ENCODE measurements at places on chromosomes 12 and 14.

DNA sequence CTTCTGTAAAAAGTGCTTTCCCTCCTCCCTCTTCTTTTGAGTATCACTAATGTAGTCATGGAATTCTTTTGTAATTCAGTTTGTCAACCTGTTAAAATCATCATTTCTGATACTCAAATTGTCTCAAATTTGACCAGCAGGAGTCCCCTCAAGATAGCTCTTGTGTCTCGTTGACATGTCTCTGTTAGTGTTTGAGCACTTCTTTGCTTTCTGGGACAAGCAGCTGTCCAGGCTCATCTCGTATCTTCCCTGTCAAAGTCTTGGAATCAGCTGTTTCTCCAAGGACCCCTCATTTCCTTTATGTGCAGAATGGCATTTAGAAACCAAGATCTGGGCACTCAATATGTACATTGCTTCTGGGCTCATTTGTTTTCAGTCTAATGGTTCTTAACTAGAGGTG, 10.7 kb downstream of the CIPC start:
- DNase-seq, result no peak

DNA sequence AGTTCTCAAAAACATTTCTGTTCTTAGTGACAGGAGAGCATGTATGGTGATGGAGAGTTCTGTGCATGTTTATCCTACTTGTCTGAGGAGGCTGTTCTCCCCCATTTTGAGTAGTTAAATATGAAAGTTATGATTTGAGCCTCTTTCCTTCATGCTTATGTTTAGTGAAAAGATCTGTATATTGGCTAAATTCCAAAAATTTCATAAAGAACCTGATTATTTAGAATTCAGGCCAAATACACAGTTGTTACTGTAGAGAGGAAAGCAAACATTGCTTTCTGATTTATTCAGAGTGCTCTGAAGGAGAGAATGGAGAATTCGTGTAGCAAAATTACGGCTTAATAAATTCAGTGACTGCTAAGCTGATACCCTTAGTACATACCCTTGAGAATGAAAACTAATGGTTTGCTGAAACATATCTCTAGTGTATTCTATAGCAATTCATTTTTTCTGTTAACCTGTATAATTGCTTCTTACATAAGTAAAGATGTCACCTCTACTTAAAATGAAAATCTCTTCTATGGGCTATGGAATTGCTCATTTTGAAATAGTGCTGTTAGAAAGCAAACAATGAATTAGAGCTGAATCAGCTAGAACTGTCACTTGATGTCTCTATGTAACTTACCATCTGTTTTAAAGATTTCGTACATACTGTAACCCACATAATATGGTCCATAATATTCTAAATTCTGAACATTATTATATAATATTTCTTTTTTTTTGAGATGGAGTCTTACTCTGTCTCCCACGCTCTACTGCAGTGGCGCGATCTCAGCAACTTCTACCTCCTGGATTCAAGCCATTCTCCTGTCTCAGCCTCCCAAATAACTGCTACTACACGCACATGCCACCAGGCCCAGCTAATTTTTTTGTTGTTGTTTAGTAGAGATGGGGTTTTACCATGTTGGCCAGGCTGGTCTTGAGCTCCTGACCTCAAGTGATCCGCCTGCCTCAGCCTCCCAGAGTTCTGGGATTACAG, 417.0 kb upstream of the RGS6 start:
- no peak for DNase-seq

DNA sequence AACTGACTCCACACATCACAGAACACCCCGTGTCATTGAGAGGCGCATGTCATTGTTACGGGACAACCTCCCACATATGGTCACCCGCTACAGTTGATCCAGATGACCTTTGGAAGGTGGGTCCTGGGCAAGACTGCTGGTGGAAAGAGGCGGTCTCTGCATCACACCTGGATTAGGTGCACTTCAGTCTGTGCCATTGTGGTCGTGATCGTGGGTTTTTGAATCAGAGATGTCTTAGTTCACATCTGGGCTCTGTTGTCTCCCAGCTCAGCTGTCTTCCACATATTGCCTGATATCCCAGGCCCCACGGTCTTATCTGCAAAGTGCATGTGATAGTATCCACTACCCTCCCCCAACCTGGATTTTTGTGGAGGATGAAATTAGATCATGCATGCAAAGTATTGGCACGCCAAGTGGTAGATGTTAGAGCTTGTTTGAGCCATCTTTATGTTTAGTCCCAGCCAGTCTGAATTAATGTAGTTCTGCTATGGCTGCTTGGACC, 208.7 kb upstream of the FOXN3 start:
- no peak for DNase-seq

- no peak for DNase-seq
These were observed 66.6 kb downstream of the LLPH start for GRCh38 chr12:66063916-66064315.

- no peak for DNase-seq
These were observed 92.2 kb downstream of the ACSS3 start for GRCh38 chr12:81170072-81170471.

GRCh38 chr12:681568-682256, 18.5 kb upstream of the NINJ2 start:
- DNase-seq, result peak; percentile 19

DNA sequence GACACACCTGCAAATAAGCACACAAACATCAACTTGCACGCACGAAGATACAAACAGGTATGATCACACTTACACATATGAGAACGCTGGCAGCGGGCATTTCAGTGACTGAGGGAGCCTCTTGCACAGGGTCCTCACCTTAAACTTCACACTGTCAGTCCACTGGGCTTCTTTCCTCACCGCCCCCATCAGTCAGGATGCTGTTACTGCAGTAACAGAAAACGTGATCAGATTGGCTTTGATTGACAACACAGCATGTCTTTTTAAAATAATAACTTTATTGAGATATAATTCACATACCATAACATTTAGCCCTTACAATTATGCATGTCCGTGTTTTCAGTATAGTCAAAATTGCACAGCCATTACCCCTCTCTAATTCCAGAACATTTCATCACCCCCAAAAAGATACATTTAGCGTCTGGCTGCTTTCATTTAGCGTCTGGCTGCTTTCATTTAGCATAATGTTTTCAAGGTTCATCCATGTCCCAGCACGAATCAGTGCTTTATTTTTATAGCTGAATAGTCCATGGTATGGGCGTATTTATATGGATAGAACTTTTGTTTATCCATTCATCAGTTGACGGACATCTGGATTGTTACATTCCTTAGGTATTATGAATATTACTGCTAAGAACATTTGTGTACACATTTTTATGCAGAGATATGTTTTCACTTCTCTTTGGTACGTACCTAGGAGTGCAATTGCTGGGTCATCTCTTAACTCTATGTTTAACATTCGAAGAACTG, 8.4 kb downstream of the CCDC197 start:
- no peak for DNase-seq

GRCh38 chr14:89217891-89218290, 199.1 kb downstream of the FOXN3 start:
- DNase-seq, result no peak

DNA sequence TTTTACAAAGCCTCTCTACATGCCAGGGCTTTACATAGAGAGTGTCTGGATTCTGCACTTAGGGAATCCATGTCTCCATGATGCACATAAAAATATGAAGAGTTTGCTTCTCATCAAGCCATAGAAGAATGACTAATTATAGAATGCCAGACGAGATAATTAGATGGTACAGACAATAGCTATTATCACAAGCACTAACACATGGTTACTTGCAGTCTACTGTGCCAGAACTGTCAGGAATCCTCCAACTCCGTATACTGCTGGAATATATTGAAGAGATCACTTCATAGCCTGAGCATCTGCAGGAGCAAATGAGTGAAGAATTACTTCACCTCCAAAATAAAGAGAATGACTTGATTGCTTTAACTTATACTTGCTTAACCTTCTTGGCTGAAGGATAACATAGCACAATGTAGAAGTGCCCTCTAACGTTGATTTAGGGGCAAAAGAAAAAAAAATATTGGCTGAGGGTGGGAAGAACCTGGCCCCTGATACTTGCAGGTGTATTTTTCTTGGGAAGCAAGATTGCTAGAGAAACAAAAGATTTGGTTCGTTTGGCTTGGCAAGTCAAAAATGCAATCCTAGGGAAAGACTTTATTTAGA, 272.8 kb upstream of the FAR2 start:
- no peak for DNase-seq

DNA sequence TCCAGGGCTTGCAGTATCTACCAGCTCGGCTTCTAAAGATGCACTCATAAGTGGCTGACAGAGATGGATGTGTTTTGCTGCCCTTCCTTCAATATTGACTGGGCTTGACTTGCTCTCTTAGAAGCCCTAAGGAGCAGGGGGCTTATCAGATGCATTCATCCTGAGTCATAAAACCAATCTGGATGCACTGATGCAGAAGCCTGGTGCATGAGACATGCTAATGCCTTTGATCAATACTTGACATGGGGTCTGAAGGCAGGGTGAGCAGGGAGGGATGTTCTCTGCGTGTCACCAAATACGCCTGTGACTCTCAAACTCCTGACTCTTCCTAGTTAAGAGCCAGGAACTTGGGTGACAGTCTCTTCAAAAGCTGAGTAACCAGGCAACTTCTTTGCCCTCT, 77.8 kb upstream of the HSPB8 start:
- DNase-seq, result no peak

DNA sequence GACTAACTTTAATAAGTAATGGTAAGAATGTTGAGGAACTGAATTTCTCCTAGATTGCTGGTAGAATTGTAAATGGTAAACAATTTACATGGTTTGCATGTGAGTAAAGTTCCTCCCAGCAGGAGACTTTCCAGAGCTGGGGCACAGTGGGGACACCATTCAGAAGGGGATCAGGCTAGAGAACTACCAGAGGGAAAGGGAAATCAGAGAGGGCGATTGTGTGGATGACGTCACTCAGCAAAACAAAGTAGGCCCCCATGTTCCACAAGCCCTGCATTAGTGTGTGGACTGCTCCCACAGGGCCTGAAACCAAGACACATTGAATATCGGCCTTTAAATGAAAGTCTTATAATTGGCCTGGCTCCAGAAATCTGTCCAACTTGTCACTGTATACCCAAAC, 9.5 kb downstream of the RNASE11 start:
- DNase-seq, result no peak

- DNase-seq, result no peak
These were observed 31.9 kb downstream of the CCDC91 start for GRCh38 chr12:28222081-28222700.

DNA sequence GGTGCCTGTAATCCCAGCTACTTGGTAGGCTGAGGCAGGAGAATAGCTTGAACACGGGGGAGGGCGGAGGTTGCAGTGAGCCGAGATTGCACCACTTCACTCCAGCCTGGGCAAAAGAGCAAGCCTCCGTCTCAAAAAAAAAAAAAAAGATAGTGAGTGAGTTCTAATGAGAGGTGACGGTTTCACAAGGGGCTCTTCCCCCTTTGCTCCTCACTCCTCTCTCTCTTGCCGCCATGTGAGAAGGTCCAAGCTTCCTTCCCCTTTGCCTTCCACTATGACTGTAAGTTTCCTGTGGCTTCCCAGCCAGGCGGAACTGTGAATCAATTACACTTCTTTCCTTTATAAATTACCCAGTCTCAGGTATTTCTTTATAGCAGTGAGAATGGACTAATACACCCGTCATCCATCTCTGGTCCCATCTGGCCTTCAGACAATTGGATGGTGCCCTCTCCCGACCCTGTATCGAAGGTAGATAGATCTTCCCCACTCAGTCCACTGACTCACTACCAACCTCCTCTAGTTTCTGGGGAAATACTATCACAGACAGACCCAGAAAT, 27.0 kb upstream of the RCOR1 start:
- DNase-seq, result no peak

DNA sequence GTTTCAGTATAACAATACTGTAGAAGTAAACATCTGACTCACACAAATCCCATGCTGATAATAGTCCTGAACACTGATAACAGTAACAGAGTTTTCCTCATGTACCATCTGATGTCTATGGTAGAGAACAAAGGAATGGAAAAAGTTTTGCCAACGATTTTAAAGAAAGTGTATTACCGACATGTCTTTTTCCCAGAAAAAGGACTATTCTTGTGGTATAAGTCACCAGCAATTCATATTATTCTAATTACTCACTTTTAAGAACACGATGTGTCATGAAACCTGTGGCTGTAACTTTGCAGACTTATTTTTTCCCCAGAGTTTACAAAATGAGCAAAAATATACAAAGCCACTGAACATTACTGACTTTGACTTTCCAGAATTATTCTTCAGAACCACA, 40.1 kb upstream of the DCN start:
- DNase-seq, result no peak

DNA sequence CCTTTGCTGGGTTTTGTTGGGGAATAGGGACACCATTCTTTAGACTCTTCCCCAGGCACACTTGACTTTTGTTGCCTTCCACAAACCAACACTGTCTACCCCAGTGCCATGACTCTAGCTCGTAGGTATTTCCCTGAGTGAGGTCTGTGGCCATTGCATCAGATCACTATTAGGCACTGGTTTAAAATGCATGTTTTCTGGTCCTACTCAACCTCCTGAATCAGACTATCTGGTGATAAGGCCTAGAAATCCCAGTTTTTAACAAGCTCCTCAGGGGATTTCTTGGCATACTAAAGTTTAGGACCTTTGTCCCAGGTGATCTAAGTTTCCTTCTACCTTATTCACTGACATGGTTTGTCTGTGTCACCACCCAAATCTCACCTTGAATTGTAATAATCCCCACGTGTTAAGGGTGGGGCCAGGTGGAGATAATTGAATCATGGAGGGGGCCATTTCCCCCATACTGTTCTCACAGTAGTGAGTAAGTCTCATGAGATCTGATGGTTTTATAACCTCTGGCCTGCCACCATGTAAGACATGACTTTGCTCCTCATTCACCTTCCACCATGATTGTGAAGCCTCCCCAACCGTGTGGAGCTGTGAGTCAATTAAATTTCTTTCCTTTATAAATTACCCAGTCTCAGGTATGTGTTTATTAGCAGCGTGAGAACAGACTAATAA, 87.8 kb upstream of the PSMC1 start:
- no peak for DNase-seq

GRCh38 chr12:1502831-1503230, 91.5 kb downstream of the FBXL14 start:
- DNase-seq, result no peak

DNA sequence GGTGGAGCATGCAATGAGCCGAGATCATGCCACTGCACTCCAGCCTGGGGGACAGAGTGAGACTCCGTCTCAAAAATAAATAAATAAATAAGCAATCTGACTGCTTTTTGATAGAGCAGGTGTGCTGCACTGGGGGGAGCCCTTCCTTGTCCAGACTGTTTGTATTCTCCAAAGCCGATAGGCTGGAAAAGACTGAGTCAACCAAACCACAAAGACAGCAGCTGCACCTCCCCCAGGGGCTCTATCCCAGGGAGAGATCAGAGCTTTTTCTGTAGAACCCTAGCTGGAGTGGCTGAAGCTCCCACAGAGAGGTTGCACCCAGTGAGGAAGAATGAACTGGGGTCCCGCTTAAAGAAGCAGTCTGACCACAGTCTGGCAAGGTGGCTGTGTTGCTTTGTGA, 45.8 kb upstream of the LALBA start:
- DNase-seq, result no peak

DNA sequence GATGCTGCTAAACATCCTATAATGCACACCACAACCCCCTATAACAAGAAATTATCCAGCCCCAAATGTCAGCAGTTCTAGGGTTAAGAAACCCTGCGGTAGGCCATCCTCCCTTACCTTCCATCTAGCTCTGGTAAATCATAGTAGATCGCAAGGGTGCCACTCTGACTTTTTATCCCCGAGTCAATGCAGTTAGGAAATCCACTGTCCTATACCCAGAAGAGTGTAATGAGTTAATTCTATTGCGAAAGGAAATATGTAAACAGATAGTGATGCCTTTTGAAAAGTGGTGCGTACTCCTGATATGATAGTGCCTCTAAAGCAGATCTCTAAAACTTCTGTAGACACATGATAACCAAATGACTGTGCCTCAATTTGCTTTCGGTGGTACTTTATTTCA, 29.8 kb downstream of the SCFD1 start:
- no peak for DNase-seq

GRCh38 chr14:100332071-100332639, 9.0 kb downstream of the SLC25A47 start:
- no peak for DNase-seq

All from ascending aorta (tissue), 2 donors.